ENCODE measurements at places on chromosomes 4 and X.

DNA sequence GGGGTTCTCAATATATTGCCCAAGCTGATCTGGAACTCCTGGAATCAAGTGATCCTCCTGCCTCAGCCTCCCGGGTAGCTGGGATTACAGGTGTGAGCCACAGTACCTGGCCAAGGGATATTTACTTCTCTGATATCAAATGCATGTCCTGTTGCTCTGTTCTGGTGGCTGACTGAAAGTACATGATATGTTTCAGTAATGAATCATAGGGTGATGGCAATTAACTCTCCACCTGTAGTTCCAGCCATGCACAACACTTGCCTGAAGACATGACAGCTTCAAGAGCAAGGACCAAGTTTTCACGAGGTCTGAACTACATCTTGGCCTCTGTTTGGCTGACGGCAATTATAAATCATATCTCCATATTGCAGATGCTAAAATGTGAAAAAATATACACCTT lies 9.1 kb downstream of the ZCCHC4 start:
- no peak for DNase-seq

DNA sequence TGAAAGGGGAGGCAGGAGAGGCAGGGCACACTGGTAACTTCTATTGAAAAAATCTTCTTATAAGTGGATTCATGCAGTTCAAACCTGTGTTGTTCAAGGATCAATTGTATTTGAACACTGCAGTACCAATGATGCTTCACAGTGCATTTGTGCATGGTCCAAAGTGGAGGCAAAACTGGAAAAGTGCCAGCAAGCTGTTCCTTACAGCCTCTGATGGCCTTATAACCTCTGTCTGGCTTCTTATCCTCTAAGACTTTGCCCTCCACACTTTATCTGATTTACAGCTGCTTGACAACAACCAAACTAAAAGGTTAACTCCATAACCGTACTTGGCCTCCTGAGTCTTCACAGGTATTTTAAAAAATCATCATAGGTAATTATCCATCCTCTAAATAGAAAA lies 40.4 kb downstream of the MAGEB17 start:
- no peak for DNase-seq

GRCh38 chr4:37678624-37679023 lies 7.6 kb downstream of the RELL1 start:
- DNase-seq, result no peak

DNA sequence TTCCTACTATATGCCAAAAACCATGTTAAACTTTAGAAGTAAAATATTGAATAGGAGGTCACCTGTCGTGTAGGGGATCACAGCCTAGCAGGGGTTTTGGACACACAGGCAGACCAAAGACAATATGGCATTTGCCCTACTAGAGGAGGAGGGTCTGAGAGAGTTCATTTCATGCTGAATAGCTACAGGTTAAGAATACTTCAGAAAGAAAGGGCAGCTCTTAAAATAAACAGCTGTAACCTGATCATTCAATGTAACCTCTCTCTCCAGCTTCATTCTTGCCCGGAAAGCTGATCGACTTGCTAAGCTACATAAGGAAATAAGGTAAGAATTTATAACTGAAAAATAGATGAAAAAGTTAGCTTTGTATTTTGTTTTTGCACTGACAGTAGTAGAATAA lies 79.9 kb downstream of the MAOA start:
- no peak for DNase-seq

DNA sequence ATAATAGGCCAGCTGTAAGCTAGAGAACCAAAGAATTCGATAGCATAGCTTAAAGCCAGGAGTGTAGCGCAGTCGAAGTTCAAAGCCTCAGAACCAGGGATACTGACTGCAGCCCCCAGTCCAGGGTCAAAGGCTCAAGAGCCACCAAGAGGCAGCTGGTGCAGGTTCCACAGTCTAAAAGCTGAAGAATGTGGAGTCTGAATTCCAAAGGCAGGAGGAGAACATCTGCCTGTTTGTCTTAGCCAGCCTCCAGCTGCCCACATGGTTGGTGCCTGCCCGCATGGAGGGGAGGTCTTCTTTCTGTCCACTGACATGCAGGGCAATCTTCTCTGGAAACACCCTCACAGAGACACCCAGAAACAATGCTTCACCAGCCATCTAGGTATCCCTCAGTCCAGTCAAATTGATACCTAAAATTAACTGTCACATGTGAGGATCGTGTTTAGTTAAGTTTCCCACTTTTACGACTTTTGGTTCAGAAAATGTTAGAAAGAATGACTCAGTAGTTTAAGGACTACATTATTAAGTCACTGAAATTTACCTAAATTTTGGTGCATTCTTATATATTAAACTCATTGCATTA lies 52.8 kb upstream of the RHOH start:
- DNase-seq, result no peak

GRCh38 chr4:90226734-90227133 lies 99.5 kb downstream of the CCSER1 start:
- DNase-seq, result no peak

- DNase-seq, result no peak
These were observed 13.9 kb upstream of the CT47A1 start for GRCh38 chrX:120999413-120999812.

- DNase-seq, result no peak
These were observed 179.4 kb upstream of the CASK start for GRCh38 chrX:42102586-42103282.

DNA sequence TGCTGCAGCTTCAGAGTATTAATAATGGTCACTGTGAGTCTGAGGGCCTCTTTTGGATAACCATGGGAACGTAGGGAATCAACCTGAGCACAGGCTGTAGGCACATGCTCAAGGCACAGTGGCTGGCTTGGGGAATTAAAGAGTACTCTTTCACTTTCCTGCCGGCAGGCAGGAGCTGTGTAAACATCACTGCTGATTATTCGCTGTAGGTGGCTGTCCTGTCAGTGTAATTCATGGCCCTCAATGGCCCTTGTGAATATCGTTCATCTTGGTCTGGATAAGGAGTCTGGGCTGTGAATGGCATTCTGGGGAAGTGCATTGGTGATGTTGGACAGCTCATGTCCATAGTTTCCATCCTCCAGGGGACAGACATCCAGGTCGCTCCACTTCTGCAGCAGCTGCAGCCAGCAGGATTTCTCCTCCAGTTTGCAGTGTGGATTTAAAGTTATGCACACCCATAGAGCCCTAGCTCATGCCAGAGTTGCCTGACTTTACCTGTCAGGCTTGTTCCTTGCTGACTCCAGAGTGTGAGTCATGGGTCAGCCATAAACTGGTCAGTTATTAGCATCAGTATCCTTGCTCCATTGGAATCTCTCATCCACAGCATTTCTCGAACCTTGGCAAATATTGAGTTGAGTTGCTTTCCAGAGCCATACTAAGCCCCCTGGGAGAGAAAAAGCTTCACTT lies 43.0 kb downstream of the C4orf33 start:
- DNase-seq, result no peak

DNA sequence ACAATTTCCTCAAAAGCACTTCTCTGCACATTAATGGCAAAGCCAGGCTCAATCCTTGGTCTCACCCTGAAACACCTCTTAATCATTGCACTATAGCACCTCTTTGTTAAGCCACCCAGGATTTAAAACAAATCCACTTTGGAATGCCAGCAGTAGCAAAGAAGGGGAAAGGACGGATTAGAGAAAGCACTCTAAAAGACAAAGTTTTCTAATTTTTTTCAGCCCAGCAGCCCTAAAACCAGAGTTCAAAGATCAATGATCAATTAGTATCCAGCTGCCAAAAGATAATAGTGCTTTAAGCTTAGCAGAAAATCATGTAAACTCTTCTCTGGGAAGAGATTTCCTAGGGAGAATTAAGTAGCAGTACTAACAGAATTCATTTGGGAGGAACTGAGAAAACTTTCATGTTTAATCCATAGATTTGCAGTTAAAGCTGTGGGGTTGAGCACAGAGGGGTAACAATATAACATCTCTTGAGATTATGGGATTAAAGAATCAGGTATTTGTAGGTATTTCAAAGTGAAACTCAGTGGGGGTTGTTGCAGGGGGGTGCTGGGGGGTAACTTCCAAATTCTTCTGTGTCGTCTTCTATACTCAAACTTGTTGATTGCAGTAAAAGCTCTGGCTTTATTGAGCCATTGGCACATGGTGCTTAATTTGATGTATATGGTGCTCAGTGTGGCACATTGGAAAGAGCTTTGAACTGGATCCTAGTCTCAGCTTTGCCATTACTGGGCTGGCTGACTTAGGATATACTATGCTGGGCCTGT lies 61.8 kb downstream of the LRRC66 start:
- DNase-seq, result no peak

DNA sequence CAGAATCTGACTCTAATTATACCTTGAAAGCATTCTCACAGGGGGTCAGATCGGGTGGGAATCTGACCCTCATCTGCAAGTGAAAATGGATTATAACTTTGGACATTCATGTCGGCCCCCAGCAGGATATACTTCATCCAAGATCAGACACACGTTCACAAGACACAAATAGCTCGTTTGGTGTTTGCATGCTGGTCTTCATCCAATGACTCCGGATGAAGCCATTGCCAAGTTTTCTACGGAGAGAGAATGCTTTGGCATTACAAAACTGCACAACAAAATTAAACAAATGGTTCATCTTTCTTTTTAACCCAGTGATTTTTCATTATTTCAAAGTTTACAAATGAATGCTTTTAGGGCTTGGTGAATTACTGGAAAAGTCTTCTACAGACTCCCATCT lies 105.5 kb downstream of the MID1 start:
- DNase-seq, result no peak

DNA sequence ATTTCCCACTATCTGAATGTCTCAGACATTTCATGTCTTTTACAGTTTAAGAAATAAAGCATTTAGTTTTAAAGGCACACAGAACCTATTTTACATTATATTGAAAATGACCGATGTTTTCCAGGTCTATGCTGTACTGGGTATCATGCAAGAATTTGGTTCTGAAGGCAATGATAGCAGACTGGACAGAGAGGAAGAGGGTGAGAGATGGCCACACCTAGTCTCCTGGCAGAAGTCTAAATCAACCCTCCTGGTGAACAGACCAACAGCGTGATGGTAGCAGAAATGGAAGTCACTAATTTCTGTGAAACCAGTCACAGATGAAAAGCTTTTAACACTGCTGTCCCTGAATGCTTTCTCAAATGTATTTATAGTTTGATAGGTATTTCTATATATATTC lies 41.9 kb downstream of the MID1 start:
- DNase-seq, result no peak

DNA sequence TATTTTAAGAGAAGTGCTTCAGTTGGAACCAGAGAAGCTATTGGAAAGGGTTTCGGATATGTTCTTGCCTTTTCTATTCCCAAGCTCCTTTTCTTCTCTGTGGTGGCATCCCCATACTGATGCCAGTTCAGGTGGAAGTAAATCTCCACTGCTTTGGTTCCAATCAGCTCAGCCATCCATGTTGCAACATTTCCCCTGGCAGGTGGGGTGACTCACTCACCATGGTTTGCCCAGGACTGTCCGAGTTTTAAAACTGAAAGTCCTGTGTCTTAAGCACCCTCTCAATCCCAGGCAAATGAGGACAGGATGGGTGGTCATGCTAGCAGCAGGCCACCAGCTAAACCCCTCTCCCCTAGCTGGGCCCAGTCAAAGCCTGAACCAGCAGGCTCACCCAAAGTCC lies 15.1 kb downstream of the RAI2 start:
- DNase-seq, result no peak

GRCh38 chr4:19698961-19699360 lies 552.7 kb upstream of the SLIT2 start:
- no peak for DNase-seq

- no peak for DNase-seq
These were observed 11.7 kb downstream of the MMRN1 start for GRCh38 chr4:89906316-89906715.

DNA sequence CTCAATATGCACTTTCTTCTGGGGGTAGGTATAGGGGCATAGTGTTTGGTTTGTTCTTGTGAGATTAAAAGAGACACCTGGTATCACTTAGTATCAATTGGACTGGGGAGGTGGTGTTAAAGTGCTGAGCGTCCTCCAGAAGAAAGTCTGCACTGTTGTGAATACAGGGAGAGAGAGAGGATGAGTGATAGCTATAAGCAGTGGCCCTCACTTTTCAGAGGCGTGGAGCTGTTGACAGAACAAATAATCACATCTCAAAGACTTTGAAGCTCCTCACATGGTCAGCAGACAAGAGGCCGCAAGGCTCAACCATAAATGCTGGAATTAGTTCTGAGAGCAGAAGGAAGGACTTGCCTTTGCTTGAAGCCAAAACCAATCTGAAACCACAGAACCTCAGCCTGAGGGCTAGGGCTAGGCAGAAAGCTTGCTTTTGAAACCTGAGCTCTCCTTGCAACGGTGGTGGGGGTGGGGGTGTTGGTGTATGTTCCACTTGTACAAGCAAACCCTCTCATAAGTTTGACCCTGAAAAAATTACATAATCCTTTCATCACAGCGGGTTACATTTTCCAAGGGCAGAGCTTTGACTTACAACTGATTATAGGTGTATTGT lies 123.2 kb upstream of the SCML1 start:
- DNase-seq, result no peak

DNA sequence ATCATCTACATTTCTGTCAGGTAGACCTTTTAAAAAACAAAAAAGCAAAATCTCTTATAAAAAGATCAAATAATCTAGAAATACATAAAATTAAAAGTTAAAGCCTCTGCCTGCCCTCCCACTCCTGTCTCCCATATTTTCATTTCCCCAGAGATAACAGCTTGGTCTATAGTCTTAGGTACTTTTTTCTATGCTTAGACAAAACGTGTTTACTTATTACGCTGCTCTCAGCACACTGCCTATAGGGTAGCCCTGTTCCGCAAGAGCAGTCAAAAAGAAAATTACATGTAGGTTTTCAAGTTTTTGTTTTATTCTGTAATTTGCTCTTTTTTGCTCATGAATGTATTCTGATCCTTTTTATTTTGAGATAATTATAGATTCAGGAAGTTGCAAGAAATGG lies 73.3 kb downstream of the TAF1 start:
- no peak for DNase-seq

GRCh38 chr4:1155314-1155713 lies 17.1 kb downstream of the SPON2 start:
- DNase-seq, result no peak

- DNase-seq, result no peak
These were observed 6.0 kb upstream of the WDR13 start for GRCh38 chrX:48591255-48591791.

DNA sequence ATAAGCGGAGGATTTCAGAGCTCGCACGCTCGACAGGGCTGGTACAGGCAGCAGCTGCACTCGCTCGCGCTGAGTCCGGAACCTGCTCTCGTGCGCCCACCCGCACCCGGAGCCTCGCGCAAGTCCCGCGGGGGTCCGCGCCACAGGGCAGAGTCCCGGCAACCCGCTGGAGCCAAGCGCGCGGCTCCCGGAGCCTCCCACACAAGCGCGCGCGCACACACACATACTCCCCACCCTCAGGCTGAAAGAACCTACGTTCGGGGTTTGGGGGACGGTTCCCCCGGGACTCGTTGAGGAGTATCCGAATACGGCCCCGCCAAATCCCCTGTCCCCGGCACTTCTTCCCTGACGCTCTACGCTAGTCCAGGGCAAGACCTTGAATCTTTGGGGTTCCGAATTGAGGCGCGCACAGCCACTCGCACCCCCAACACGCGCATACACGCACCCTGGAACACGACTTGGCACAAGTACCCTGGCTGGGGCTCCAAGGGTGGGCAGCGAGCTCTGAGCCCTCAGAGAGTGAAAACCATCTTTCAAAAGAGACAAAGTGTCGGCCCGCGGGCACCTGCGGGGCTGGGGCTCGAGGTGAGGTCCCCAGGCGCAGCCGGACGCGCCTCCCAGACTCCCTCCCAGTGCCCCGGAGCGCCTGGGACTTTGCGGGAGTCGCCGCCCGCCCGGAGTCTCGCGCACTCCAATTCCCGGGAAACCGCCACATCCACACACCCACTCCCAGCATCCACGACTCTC lies 952 bp downstream of the ANOS1 start:
- no peak for DNase-seq

All from left renal pelvis (tissue), 4 donors.